ENCODE measurements at places on chromosomes 7 and 10.
A peak's percentile ranks its signal among the peaks of the same experiment; 100 is the strongest.

DNA sequence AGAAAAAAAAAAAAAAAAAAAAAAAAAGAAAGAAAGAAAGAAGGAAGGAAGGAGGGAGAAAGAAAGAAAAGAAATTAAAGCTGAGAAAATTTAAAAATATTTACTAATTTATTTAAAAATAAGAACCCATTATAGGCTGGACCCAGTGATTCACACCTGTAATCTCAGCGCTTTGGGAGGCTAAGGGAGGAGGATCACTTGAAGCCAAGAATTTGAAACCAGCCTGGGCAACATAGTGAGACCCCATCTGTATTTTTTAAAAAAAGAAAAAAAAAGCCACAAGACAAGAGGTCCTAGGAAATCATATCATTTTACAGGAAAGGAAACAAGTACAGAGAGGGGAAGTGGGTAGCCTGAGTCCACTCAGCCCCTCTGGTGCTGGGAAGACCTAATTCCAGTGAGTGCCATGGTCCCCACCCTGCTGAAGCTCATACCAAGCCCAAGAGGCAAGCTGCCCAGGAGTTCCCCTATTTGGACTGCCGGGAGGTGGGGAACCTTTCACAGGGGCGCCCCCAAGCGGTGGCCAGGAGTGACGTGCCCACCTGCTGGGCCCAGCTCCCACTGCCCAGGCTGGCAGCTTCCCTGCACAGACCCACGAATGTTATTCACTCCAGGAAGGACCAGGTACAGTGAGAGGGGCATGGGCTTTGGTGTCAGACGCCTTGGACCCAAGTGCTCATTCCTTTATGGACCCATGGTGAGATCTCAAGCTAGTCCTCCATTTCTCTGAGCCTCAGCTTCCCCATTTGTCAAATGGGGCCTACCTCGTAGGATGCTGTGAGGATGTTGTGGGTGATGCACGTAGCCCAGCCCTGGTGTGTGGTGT lies 133.6 kb downstream of the ZMIZ1 start:
- DNase-seq: peak; percentile 33

DNA sequence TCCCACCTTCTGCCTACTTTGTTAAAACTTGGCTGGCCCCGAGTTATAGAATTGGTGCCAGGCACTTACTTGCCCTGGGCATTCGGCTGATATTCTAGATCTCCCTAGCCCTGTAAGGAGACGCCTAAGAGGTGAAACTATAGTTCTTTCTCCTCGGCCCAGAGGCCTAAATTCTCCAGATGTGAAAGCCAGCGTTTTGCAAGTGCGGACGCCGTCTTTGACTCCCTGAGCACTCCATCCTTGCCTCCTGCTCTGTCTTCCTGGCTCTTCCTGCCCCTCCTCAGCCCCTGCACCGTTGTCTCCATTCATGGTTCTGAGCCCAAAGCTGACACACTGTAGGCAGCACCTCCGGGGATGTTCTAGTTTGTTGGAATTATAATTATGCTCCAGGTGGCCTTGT lies 11.2 kb downstream of the SMKR1 start:
- no peak for DNase-seq

- DNase-seq: no peak
Observed at GRCh38 chr10:94546049-94546900, 687 bp downstream of the HELLS start.

- no peak for DNase-seq
Observed at GRCh38 chr10:63587191-63587590, 66.0 kb downstream of the REEP3 start.

DNA sequence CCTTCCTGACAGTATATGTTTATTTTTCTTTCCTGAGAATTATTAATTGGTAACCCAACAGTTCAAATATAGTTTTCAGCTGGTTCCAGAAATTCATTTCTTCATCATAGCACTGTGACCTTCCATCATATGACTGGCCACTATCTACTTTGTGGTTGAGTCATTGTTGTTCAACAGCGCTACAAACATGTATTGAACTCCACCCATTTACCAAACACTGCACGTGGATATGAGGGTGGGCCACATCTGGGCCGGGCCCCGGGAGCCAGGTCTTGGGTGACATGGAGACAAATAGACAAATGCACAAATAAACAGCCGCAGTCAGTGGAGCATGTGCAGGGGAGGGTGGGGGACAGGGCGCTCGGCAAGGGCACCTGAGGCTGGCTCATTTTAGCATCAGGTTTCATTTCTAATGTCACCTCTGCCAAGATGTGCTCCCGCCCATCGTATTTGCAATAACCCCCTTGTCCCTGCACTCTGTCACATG lies 24.0 kb upstream of the EEPD1 start:
- DNase-seq: no peak

DNA sequence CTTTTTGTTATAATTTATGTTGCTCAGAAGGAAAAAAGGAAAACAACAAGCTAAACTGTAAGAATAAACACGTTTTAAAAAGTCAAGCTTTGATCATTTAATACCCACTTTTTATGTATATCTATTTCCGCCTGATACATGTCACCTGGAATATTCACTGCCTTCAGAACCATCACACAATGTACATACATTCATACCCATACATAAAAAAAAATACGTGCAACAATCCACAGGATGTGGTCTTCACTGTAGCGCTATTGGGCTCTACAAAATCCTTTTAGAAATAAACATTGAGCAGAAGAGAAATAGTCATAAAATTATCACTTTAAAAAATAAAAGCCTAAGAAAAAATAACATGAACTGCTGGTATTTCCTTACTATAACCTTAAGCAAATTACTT lies 1078.9 kb upstream of the LRRTM3 start:
- no peak for DNase-seq

DNA sequence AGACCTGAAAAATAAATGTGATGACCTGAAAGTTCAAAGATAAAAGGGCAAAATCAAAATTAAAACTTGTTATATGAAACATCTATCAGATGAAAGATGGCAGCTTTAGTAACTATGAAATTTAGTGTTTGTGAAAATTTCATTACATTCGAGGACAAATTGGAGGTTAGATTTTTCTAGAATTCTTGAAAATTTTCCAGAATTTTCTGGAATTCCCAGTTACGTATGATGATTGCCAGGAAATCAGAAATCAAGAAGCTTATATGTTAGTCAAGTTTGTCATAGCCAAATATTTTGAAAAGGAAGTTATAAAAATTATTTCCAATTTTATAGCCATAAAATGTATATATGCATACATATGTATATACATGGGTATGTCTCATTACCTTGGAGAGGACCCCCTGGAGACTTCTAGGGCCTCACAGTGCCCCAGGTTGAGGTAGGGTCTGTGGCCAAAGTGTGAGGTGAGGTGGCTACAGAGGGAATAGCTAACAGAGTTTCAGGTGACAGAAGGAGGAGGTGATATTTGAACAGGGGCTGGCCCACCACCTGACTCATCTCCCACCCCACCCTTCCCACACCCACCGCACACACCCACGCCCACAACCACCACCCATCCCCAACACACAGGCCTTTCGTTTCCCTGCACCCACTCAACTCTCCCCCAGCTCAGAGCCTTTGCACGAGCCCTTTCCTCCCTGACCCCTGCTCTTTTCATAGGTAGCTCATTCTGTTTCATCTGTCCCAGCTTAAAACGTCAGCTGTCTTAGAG lies 21.5 kb downstream of the C10orf105 start:
- no peak for DNase-seq

DNA sequence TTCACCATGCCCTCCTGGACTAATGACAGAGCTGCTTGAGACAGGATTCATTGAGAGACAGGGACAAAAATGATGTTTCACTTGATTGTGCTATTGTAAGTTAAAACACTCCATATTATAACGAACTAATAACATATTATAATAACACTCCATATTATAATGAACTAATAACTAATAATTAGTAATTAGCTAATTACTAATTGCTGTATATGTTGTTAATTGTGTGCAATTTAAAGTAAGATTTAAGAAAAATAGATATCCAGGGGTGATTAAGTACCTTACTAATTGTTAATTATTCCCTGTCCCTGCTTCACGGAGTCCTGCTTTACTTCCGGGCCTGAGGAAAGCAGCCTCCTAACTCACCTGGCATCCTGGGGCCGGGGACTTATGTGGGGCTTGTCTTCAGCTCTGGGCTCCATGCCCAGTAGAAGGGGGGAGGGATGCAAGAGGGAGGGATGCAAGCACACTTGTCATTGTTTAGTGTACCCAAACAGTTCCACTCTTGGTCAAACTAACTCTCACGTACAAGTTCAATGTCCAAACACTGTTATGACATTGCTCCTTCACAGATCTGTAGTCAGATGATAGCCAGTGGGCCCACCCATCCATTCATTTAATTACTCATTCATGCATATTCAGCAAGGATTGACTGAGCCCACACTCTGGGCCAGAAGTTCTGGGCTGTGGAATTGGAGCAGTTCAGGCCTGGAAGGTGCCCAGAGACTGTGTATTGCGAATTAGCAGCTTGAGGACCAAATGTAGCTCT lies 53.8 kb downstream of the COL13A1 start:
- DNase-seq: no peak

DNA sequence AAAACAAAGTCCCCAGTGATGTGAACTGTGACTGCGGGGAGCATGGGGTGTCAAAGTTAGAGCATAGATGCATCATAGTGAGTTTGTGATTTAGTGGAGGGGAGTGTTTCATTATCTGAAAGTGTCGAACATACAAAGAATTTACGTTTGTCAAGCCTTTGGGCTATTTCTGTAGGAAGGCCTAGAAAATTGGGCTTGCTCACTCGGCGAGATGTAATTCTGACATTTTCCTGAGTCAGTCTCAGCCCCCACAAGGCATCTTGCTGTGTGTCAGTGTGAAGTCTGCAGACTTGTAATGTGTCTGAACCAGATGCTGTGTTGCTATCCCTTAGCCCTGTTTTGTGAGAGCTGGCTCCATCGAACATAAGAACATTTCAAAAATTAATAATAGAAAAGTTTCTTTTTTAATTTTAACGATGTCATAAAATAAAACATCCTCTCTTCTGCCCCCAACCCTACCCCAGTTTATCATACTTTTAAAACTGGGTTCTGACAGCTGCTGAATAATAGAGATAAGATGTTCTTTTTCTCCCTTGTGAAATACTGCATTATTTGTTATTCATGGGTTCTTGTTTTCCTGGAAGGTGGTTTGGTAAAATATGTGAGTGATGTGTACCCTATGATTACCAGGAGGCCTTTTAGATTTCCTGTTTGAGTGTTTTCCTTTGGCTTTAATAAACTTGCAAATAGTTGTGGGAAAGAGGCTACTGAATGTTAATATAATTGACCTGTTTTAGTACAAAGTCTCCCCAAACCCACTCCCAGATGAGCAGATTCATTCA lies 207.4 kb downstream of the GPR158 start:
- DNase-seq: no peak

- no peak for DNase-seq
Observed at GRCh38 chr10:77197544-77197943, 440.1 kb downstream of the KCNMA1 start.

GRCh38 chr7:119233015-119233414 lies 1008.5 kb downstream of the ANKRD7 start:
- DNase-seq: no peak

DNA sequence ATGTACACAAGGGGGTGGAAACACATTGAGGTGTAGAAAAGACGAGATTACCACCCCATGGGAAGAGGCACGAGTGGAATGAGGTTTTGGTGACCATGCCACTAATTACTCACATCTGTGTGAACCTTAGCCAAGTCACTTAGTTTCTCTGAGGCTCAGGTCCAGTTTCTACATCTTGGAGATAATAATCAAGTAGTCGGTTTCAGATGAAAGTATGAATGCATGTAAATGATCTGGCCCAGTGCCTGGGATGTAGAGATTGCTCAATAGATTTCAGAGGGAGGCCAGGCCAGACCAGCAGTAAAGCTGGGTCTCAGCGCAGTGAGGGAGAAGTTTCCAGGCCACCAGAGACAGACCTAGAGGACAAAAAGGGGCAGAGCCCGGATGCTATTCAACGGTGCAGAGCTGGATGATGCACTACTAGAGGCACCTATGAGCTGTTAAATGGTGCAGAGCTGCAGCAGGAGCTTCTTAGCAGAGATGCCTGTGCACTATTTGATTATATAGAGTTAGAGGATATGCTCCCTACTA lies 725.1 kb downstream of the GRID1 start:
- no peak for DNase-seq

GRCh38 chr7:21086688-21087087 lies 300.0 kb upstream of the SP8 start:
- DNase-seq: no peak

DNA sequence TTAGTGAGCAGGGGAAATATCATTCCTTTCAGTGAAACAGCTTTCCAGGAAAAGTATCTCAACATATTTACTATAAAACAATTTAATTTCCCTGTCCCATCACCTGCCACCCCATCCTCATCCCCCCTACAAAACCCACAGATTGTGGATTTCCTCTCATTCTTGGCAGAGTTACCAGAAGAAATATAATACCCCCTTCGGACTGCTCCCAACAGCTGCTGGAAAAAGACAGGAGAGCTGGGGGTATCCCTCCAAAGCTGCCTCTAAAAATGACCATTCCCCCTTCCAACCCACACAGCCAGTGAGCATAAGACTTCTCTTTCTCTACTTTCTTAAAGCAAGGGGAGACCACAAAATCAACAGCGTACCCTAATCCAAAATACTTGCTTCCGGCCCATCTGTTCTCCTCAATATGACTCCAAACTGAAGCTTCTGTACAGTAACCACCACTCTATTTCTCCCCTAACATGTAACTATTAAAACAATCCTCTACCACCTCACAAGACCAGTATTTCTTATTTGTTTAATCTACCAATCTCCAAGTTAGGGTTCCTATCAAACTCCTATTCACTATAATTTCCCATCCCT lies 7.8 kb downstream of the FBXW4 start:
- DNase-seq: peak; percentile 14

- DNase-seq: no peak
Observed at GRCh38 chr10:122911889-122912484, 1.6 kb downstream of the FAM24A start.

- DNase-seq: no peak
Observed at GRCh38 chr7:119802147-119802546, 470.8 kb upstream of the KCND2 start.

- no peak for DNase-seq
Observed at GRCh38 chr7:140581411-140581810, 59.2 kb downstream of the DENND2A start.

DNA sequence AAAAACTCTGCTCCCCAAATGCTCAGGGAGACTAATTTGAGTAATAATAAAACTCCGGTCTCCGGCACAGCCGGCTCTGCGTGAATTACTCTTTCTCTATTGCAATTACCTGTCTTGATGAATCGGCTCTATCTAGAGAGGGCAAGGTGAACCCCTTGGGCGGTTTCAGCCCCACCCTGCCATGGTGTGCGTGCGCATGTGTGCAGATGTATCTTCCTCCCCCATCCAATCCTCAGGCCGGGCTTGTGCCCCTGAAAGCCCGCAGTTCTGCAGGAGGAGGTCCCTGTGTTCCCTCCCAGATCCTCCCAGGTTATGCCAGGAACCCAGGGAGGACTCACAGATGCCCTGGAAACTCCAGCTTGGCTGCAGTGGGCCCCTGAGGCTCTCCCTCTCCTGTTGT lies 48.3 kb upstream of the MYL10 start:
- DNase-seq: no peak

GRCh38 chr7:133775201-133775600 lies 351.9 kb upstream of the LRGUK start:
- no peak for DNase-seq

- no peak for DNase-seq
Observed at GRCh38 chr7:82821037-82821436, 341.6 kb downstream of the PCLO start.
